ENCODE measurements at places on chromosomes 2 and 18. TPM values are rescaled to one million over a fixed set of nuclear protein-coding genes. Genes with fewer than 3 reads are reported as not detected.

CRYGB gene
- not detected for total RNA-seq

MYO7B gene
- not detected for total RNA-seq

FIGN gene
- total RNA-seq, result not detected

KCNG3 gene
- 0.09 TPM for total RNA-seq

BCL2L11 gene
- 40.6 TPM for total RNA-seq

ZNF396 gene
- 1.2 TPM for total RNA-seq

CARF gene
- 4.2 TPM for total RNA-seq

NMUR1 gene
- 0.18 TPM for total RNA-seq

TMEM247 gene
- not detected for total RNA-seq

PPP1R1C gene
- not detected for total RNA-seq

SP5 gene
- not detected for total RNA-seq

SPC25 gene
- 27.7 TPM for total RNA-seq

UGT1A10 gene
- total RNA-seq, result not detected

SLC16A14 gene
- 0.27 TPM for total RNA-seq

SP100 gene
- total RNA-seq, result 82.7 TPM

OXER1 gene
- total RNA-seq, result 0.11 TPM

C1GALT1C1L gene
- total RNA-seq, result not detected
